HEK293T (cell line): ENCODE measurements at places on chromosomes 1 and 21.

- no peak for DNase-seq
Observed at GRCh38 chr21:44413566-44414290, 41.6 kb upstream of the LRRC3 start.

- no peak for DNase-seq
Observed at GRCh38 chr1:237975903-237976302, 85.2 kb upstream of the ZP4 start.

DNA sequence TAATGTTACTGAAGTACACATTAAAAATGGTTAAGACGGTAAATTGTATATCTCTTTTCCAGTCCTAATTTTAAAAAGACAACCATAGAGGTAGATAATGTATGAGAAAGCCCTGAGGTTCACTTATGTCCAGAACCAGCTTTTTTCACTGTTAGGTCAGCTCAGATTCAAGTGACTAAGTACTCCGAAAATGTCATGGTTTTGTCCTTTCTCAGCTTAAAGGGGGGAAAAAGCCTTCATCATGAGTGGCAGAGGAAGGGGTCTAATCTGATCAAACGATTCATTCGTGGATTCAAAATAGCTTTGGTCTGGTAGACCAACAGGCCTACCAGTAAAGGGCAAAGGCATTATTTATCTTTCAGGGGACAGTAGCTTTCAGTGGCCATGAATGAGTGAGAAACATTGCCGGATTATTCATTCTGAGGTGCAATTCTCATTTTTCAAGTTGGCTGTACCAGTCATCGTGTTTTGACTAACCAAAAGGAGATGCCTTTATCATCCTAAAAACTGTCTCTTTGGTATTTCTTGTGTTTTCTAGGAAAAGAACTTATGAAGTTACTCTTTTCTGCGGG lies 208.4 kb downstream of the HHIPL2 start:
- DNase-seq, result no peak

GRCh38 chr1:28915031-28915895 lies 894 bp downstream of the EPB41 start:
- peak; percentile 62 for DNase-seq

DNA sequence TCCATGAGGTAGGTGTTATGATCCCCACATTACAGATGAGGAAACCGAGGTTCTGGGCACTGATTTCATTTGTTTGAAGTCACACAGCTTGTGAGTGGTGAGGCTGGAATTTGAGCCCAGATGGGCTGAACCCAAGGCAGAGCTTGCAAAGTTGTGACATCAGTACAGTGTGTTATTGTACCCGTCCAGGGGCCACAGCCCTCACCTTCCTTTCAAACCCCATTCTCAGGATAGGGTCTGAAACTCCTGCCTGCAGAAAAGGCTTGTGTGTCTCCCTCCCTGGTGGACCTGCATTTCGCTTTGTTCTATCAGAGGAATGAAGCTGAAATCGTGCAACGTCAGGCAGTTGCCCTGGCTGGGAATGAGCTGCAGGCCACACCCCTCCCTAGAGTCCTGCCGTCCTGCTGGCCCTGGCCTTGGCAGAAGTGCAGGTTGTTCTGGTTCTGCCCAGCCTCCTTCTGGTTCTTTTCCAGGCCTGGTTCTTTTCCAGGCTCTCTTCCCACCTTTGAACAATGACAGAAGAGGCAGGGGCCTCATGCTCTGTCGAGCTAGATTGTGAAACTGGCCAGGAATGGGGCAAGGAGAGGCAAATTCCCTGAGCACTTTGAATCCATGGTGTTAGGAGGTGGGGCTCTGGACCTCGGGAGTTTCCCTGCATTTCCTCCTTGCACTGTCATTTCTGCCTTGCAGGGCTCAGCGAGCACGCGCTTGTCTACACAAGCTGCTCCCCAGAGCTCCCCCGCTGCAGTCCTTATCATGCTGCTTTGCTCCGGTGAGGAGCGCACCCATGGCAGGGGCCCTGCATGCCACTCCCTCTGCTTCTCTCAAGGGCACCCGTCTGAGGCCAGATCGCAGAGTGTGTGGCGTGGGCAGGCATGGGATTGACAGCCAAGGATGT lies 8.2 kb upstream of the MYOM3 start:
- no peak for DNase-seq
